Smooth muscle cell of bladder (primary cell): ENCODE measurements at places on chromosomes 12 and 14. TPM values are rescaled to one million over a fixed set of nuclear protein-coding genes. Genes with fewer than 3 reads are reported as not detected.

AKAP5 gene
- total RNA-seq: 0.74 and 1.1 TPM in 2 replicates

OR6C4 gene
- not detected in 2 replicates for total RNA-seq

PTPRQ gene
- 1.8 and 2.8 TPM in 2 replicates for total RNA-seq

WNT5B gene
- total RNA-seq: 14.7 and 30.3 TPM in 2 replicates

STAC3 gene
- total RNA-seq: 0.14 and 0.37 TPM in 2 replicates

PTHLH gene
- 2.0 and 17.8 TPM in 2 replicates for total RNA-seq

COCH gene
- total RNA-seq: 0.14 and 0.18 TPM in 2 replicates

TTC7B gene
- total RNA-seq: 10.1 and 21.7 TPM in 2 replicates

PLEKHG7 gene
- total RNA-seq: not detected in 2 replicates

LRRC10 gene
- total RNA-seq: under 0.01 TPM in 1 of 2 replicates, not detected in the other

SYNDIG1L gene
- not detected in 2 replicates for total RNA-seq

POP5 gene
- total RNA-seq: 30.8 and 32.0 TPM in 2 replicates

TAS2R9 gene
- not detected in 2 replicates for total RNA-seq

A2M gene
- total RNA-seq: 10.8 and 12.1 TPM in 2 replicates

ADAM21 gene
- 0.14 and 0.55 TPM in 2 replicates for total RNA-seq

HOXC6 gene
- total RNA-seq: 0.18 and 0.28 TPM in 2 replicates

GNB3 gene
- total RNA-seq: 0.92 and 1.3 TPM in 2 replicates

GSG1 gene
- 0.09 and 0.28 TPM in 2 replicates for total RNA-seq

C14orf93 gene
- 10.4 and 11.7 TPM in 2 replicates for total RNA-seq

KLRC2 gene
- total RNA-seq: not detected in 2 replicates

NABP2 gene
- total RNA-seq: 21.9 and 22.6 TPM in 2 replicates

CCDC196 gene
- not detected in 2 replicates for total RNA-seq

PLEKHG3 gene
- total RNA-seq: 5.0 and 5.1 TPM in 2 replicates

AQP6 gene
- total RNA-seq: under 0.01 TPM in 1 of 2 replicates, not detected in the other

CDH24 gene
- total RNA-seq: 3.3 and 6.2 TPM in 2 replicates

HOXC11 gene
- total RNA-seq: under 0.01 and 0.14 TPM in 2 replicates

HELB gene
- 2.6 and 3.1 TPM in 2 replicates for total RNA-seq

RGS6 gene
- not detected in 2 replicates for total RNA-seq

SLC17A8 gene
- not detected in 2 replicates for total RNA-seq

ANO4 gene
- total RNA-seq: 0.46 and 2.4 TPM in 2 replicates

SMIM41 gene
- total RNA-seq: 1.4 and 9.8 TPM in 2 replicates

ERBB3 gene
- 0.28 TPM in 2 replicates for total RNA-seq

GDF3 gene
- total RNA-seq: not detected in 2 replicates

OVCH1 gene
- total RNA-seq: 0.09 and 0.14 TPM in 2 replicates

SCYL2 gene
- total RNA-seq: 28.4 and 29.4 TPM in 2 replicates

NDRG2 gene
- total RNA-seq: 0.09 TPM in 1 of 2 replicates, not detected in the other

RNU4-1 gene
- under 0.01 TPM in 1 of 2 replicates, not detected in the other for total RNA-seq

PTPRB gene
- under 0.01 and 0.55 TPM in 2 replicates for total RNA-seq

GLI1 gene
- 0.18 and 0.71 TPM in 2 replicates for total RNA-seq

IL22 gene
- total RNA-seq: not detected in 2 replicates

TAS2R42 gene
- not detected in 2 replicates for total RNA-seq

ABCD2 gene
- under 0.01 and 0.09 TPM in 2 replicates for total RNA-seq

DTX1 gene
- total RNA-seq: 0.18 TPM in 1 of 2 replicates, not detected in the other
